Muscle of leg (tissue), 16 donors: ENCODE measurements at places on chromosomes 11 and 22.

DNA sequence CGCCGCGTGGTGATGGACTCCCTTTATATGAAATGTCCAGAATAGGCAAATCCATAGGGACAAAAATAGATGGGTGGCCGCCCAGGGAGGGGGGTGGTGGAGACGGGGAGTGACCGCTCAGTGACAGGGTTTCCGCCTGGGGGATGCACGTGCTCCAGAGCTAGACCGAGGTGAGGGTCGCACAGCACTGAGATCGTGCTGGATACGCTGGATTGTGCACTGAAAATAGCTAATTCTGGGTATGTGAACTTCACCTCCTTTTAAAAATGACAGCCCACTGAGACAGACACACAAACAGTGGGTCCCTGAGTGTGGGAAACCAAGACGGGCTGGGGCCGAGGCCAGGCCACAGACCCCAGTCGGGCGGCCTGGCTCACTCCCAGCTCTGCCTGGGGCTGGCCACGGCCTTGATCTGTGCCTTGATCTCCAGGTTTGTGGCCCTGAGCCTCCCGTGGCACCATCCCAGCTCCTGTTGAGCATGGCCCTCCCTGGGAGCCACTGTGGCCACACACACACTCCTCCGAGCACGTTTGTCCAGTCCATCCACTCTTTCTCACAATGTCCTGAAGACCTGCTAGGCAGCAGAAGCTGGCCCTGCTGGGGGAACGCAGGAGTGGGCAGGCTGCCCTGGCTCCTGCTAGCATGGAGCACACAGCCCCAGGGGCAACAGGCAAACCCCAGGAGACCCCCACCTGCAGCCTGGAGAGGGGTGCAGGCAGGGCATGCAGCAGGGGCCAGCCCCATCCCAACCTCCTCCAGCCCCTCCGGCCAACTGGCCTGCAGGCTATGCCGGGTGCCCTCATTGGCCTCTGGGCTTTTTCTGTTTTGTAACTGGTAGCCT is 41.0 kb upstream of the TH start:
- DNase-seq = no peak

DNA sequence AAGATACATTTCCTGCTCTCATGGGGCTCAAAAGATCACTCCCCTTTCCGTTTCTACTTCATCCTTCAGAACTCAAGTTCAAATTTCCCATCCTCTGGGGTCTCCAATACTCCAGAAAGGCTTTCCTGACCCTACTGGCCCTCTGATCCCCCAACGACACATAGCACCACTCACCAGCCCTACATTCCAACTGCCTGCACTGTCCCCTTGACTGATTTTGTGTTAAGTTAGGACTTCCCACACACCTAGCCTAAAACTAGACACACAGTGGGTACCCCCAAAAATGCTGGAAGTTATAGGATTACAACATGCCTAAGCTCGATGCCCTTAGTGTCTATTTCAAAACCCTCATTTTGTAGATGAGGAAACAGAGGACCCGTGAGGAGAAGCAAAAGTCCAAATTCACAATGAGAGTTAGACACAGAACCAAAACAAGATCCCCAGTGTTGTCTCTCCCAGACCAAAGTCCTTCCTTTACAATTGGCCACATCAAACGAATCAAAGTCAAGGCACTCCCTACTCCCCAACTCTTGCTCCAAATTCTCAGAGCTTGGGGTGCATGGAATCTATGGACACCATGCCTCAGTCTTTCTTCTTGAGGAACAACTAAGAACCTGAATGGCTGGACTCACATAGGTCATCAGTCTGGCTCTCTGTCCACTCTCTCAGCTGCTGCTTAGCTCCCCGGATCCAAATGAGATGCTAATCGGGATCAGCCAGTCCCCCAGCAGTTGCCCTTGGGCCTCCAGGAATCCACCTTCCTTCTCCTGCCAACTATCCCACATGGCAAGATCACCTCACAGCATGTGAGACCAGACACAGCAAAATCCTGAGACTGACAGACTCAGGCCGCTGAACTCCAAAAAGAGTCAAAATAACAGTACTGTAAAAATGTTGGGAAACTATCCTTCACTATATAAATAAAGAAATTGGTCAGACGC is 1.7 kb downstream of the CLPB start:
- peak; percentile 47 for DNase-seq

- no peak for DNase-seq
These were observed 1043.8 kb downstream of the BRD1 start for GRCh38 chr22:48783821-48784266.

GRCh38 chr11:2812371-2812991 is 73.1 kb downstream of the CDKN1C start:
- peak; percentile 92 for DNase-seq

DNA sequence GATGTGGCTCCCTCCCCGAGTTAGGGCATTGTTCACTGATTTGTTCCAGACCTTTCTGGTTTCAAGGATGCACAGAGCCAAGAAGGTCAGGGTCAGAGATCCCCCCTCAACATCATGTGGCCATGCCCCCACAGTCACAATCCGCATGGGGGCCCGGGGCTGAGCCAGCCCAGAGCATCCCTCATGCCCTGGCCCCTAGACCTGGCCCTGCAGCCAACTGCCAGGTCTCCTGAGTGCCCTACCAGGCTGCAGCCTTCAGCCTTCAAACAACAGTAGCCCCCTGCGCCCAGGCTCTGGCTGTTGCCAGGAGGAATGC is 142.4 kb downstream of the CRYBB2 start:
- DNase-seq = no peak

GRCh38 chr11:16225623-16226022 is 130.7 kb downstream of the SOX6 start:
- no peak for DNase-seq

DNA sequence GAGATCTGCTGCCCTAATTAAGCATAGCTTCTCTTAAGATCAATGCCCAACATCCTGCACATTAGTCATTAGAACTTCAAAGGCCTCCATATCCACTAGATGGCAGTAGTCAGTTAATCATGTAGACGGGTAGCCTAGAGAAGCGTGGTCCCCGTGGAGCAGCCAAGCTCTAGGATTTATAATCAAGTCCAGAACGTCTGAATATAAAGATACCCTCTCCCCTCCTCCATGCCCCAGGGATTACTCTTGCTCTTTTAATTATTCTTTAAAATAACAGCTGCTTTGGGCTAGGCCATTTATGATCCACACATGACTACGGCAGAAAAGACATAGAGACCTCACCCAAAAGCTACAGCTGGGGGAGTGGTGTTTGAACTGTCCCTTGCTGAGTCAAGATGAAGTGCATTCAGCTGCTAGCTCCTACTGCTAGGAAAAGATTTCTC is 327.6 kb upstream of the PLET1 start:
- peak; percentile 97 for DNase-seq

- DNase-seq = no peak
These were observed 232.1 kb downstream of the ST3GAL4 start for GRCh38 chr11:126587541-126587940.

DNA sequence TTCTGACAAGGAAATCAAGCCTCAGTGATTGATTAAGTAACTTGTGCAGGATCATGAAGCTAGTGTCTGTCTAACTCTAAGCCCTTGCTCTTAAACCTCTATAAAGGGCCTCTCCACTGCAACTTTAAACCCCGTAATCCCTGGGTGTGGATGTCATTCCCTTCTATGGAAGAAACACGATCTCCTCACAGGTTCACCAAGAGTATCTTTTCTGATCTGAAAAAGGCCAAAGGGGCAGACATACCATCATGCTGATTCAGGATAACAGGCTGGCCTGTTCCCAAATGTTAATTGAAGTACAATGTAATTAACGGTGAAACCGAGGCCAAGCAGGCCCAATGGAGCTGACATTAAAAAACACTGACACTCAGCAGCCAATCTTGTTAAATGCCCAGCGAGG is 17.1 kb downstream of the TTC12 start:
- no peak for DNase-seq

DNA sequence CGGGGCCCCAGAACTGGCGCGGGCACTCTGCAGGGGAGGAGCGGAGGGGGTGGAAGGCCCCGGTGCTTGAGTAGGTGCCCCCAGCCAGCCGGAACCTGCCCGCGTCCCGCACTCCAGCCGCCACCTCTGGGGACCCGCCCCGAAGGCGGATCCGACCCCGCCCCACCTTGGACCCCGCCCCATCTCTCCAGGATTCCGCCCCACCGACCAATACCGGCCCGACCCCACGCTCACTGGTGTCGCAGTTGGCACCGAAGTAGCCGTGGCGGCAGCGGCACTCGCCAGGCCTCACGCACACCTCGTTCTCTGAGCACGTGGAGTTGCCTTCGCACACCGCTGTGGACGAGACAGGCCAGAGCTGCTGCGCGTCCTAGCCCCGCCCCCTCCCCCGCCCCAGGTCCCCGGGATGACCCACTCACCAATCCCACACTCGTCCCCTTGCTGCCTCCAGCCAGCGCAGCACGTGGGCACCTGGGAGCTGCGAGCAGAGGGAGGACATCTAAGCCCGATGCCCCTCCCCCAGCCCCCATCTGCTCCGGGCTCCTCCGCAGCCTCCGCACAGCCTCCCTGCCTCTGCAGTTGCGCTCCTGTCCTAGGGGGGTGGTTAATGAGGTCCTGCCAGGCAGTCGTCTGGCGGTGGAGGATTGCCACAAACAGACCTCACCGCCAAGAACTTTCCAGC is 6.0 kb downstream of the SCARF2 start:
- DNase-seq = no peak

DNA sequence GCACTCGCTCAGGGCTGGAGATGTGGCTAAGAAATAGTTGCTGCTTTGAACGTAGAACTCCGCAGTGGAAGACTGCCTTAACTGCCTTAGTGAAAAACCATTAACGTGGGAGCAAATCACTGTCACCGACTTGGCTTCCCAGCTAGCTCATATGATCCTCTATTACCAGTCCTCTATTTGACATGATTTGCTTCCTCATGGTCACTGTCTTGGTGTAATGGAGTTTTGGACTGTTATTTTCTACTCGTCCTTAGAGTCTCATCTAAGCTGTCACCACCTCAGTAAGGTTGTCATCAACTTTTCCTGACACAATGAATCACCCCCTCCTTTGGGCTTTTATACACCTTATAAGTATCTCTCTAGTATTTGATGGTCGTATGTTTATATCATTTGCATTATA is 167.1 kb upstream of the NARS2 start:
- peak; percentile 83 for DNase-seq

DNA sequence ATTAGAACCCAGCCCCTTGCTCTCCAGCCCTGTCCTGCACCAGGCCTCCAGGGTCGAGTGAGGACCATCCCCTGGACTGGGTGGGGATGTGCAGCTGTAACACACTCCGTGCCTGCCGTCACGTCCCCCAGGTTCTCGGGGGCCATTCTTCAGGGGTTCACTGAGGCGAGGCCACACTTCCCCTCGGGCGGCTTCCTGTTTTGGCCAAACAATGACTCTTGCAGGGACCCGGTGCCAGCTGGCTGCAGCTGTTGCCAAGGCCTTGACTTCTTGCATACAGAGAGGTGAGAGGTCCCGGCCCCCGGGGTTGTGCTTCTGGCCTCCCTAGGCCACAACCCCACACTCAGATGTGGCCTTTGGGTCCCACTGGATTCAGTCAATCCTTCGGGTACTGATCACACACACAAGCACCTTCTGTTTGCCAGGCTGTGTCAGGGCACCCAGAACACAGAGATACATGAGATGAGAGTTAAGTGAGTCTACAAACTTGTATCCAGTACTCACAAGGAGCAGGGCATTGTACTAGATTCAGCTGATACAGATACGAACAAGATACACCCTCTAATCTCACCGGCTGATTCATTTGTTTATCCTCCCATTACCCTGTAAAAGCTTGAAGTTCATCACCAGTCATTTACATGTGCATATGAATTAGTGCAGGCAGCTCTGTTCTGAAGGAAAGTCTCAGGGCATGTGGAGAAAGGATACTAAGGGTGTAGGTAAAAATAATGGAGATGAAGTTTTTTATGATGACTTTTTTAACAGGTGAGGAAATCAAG is 32.9 kb downstream of the LRRC32 start:
- peak; percentile 56 for DNase-seq

DNA sequence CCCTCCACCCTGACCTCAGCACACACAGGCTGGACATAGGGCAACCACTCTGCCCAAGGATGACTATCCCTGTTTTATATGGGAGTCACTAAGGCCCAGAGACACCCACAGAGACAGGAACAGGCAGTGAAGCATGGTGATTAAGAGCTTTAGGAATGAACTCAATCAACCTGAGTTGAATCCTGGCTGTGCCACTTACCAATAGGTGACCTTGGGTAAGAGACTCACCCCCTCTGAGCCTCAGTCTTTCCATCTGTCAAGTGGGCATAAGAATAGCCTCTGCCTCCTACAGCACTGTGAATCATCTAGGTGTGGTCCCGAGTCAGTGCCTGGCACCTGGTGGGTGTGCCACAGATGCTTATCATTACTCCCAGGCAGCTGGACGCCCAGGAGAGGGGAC is 6.8 kb downstream of the CRYBB1 start:
- DNase-seq = no peak

DNA sequence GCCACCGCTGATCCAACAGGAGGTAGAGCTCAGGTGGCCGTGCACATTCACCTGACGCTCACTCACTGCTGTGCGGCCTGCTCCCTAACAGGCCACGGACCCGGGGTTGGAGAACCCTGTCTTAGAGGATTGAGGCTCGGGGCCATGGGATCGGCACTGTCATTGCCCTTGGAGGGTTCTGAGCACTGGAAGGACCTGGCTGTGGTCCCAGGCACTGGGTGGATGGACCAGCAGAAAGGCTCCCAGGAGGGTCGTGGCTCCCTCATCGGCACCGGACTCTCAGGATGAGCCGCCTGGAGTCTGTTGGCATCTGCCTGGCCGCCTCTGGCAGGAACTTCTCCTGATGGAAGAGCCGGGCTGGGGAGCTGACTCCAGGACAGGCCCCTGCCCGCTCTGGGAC is 6.5 kb downstream of the KCNQ1 start:
- no peak for DNase-seq

DNA sequence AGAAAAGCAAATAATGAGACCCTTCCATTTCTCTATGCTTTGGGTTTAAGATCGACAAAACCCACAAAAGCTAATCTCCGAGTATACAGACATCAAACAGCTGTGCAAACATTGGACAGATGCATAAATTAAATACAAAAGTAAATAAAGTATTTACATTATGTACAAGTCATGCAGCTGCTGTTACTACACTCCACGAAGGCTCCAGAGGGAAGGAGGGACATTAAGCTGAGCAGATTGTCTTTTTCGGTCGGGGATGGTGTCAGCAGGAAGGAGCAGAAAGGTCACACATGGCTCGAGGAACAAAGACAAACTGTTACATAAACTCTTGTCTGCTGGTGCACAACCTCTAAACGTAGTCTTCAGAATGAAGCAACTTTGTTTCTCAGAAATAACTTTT is 88.8 kb upstream of the BARX2 start:
- DNase-seq = peak; percentile 57

DNA sequence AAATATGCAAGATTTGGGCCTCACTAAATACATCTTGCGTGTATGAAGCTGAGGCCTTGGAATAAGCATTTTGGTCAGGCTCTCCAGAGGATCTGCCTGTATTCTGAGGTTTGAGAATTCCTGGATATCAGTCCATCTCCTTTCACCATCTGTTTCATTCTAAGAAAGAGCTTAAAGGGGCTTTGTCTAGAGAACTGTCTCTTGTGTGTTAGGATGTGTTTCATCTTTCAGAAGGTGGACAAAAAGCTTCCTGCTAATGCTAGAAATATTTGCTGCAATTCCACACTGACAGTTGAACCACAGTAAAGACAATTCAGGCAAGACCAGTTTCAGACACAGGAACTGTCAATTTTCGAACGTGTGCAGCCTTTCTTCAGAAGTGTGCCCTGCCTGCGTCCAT is 185.4 kb downstream of the DBX1 start:
- no peak for DNase-seq
